ENCODE measurements at places on chromosomes 16 and 17. TPM values are rescaled to one million over a fixed set of nuclear protein-coding genes. Genes with fewer than 3 reads are reported as not detected.

Gene CD7
- not detected for total RNA-seq

DNA sequence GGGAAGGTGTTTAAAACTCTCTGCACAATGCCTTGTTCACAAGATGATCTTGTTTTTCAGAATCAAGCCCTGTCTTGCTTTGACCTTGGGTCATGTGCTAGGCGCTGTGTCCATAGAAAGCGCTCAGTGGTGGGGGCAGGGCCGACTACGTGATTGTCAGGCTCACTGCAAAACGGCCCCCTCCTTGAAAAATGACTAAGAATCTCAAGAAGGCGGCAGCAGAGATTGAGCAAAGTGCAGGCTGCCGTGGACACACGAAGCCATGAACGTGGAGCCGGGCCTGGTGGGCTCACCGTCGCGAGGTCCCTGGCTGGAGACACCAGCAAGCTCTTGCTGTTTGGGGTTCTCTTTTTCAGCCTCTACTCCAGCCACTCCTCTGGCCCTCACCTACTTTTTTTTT lies 10.2 kb downstream of the ATP2C2 start:
- no peak for DNase-seq
- H3K36me3 ChIP-seq: no peaks in the 10 kb centered on the region
- H3K27ac ChIP-seq: no peak overlapping the region
- peaks cover 39% of the 10 kb centered on the region for H3K27me3 ChIP-seq
- H3K4me3 ChIP-seq: no peak overlapping the region

GRCh38 chr17:34409352-34409751 lies 46.3 kb upstream of the CCL1 start:
- no peak overlapping the region for H3K4me3 ChIP-seq
- no peak overlapping the region for H3K27ac ChIP-seq
- H3K4me1 ChIP-seq: no peaks in the 10 kb centered on the region

DNA sequence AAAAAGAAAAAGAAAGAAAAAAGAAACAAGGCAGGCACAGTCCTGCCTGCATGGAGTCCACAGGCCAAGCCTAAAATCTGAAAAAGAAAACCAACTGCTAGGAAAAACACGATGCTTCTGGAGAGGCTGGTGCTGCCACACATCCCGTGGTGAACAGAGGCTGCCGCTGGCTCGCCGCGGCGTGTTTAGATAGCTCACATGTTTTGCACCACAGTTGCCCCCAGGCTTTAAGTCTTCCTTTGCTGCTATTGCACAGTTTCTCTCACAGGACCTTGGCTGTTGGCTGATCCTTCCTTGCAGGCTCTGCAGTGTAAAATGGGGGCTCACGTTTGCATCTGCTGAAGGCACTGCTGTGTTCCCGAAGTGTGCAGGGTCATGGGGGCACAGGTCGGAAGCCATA lies 8.6 kb downstream of the SLC6A4 start:
- no peaks in the 10 kb centered on the region for H3K4me1 ChIP-seq
- DNase-seq: no peak
- no peaks in the 10 kb centered on the region for H3K36me3 ChIP-seq
- 0 out of 2 replicates have a peak, but pooled peaks cover 4% of the 10 kb centered on the region for H3K27me3 ChIP-seq
- H3K4me3 ChIP-seq: no peak overlapping the region

Gene CLUH
- total RNA-seq: 26.1 TPM

- H3K27ac ChIP-seq: no peak overlapping the region
- no peak for DNase-seq
- H3K27me3 ChIP-seq: no peaks in the 10 kb centered on the region
- H3K4me3 ChIP-seq: no peak overlapping the region
These were observed 178.5 kb upstream of the IRX3 start for GRCh38 chr16:54465063-54465462.

GRCh38 chr17:18004884-18005305 lies 32.2 kb downstream of the DRC3 start:
- no peak overlapping the region for H3K4me3 ChIP-seq
- H3K36me3 ChIP-seq: no peaks in the 10 kb centered on the region
- H3K27ac ChIP-seq: no peak overlapping the region
- DNase-seq: no peak

GRCh38 chr17:72604518-72604917 lies 483.7 kb downstream of the SOX9 start:
- no peak for DNase-seq
- H3K27me3 ChIP-seq: no peaks in the 10 kb centered on the region
- no peak overlapping the region for H3K27ac ChIP-seq
- no peak overlapping the region for H3K4me3 ChIP-seq
- H3K36me3 ChIP-seq: no peaks in the 10 kb centered on the region

Gene CDIPT
- 161 TPM for total RNA-seq

Gene CMTM2
- total RNA-seq: not detected

DNA sequence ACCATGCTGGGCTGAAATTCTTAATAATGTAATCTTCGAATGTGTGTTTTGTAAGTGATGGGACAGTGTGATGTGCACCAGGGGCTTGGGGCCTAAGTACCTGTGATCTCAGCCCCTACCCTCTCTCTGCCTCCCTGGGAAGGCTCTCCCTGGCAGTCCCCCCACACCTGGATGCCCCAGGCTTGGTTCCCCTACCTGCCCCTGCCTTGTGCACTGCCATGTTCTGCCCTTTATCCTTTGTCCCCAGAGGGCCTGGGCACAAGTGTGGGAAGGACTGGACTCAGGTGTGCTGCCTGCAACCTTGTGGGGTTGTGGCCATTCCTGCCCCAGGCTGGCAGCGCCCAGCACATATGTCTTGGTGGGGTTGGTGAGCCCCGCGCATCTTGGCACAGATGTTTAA lies 55.4 kb upstream of the CREBBP start:
- H3K27me3 ChIP-seq: no peaks in the 10 kb centered on the region
- no peak overlapping the region for H3K4me3 ChIP-seq
- H3K27ac ChIP-seq: no peak overlapping the region
- H3K4me1 ChIP-seq: peaks cover 6% of the 10 kb centered on the region

Gene TIMP2
- total RNA-seq: 620 TPM

Gene KCNH4
- not detected for total RNA-seq

Gene CCDC200
- total RNA-seq: not detected

Gene HSF5
- not detected for total RNA-seq

Gene NEK8
- total RNA-seq: 13.5 TPM

Gene NME3
- 57.7 TPM for total RNA-seq

Gene MEOX1
- not detected for total RNA-seq

DNA sequence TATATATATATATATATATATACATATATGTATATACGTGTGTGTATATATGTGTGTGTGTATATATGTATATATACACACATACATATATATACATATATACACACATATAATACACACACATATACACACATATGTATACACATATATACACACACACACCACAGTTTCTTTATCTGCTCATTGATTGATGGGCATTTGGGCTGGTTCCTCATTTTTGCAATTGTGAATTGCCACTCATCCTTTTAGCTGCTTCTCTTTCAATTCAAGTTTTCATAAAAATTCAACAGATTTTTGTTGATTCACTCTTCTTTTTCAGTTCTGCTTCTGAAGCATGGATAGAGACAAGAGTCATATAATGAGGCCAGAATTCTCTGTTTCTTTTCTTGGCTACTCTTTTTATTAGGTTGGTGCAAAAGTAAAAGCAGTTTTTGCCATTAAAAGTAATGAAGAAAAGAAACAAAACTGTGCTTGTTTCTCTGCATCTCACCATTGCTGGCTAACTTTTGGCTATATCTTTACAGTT lies 44.5 kb downstream of the SLFN5 start:
- peaks cover 13% of the 10 kb centered on the region for H3K4me1 ChIP-seq
- H3K27me3 ChIP-seq: no peaks in the 10 kb centered on the region
- H3K4me3 ChIP-seq: no peak overlapping the region
- H3K36me3 ChIP-seq: no peaks in the 10 kb centered on the region
- no peak for DNase-seq

GRCh38 chr16:77113835-77114234 lies 77.2 kb upstream of the MON1B start:
- H3K27ac ChIP-seq: no peak overlapping the region
- no peaks in the 10 kb centered on the region for H3K36me3 ChIP-seq
- H3K4me1 ChIP-seq: no peaks in the 10 kb centered on the region

- H3K36me3 ChIP-seq: no peaks in the 10 kb centered on the region
- peaks cover 13% of the 10 kb centered on the region for H3K27me3 ChIP-seq
- no peak for DNase-seq
- no peak overlapping the region for H3K4me3 ChIP-seq
- no peaks in the 10 kb centered on the region for H3K4me1 ChIP-seq
- no peak overlapping the region for H3K27ac ChIP-seq
These were observed 28.4 kb upstream of the GNG13 start for GRCh38 chr16:828891-829290.

DNA sequence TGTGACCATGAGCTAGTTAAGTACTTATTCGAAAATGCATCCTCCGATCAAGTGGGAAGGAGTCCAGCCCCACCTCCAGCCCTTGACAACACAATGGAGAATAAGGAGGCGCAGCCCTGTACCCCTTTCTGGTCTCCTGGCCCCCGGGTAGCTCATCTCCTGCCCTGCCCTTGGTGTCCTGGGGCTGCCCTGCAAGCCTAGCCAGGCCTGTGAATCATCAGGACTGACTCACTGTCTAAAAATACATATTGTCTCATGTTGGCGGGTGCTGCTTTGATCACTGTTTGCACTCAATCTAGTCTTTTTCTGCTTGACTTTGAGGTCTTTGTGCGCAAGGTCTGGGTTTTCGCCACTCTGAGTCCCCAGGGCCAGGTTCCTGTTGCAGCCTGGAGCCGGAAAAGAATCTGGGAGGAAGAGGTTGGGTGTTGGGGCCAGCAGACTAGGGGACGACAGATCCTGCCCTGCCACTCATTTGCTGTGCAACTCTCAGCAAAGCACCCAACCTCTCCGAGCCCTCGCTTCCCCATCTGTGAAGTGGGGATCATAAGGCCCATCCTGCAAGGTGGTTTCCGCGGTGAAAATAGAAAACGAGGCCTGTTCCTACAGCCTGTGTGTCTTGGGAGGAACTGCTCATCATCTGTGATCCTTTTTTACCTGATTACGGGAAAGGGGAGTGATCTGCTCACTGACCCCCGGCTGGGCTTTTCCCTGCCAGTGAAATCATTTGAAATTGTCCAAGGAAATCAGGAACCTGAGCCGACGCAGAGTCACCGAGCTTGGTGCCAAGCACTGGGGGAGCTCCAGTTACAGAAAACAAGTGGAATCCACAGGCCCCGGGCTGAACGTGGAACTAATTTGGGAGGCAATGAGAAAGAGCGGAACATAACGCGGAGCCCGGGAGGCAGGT lies 230.4 kb downstream of the PARN start:
- H3K27me3 ChIP-seq: no peaks in the 10 kb centered on the region
- H3K4me3 ChIP-seq: peak overlapping the region; percentile 11
- H3K27ac ChIP-seq: peak overlapping the region; percentile 73

GRCh38 chr17:44171931-44172455 lies 1.5 kb downstream of the ASB16 start:
- no peak for DNase-seq
- no peaks in the 10 kb centered on the region for H3K27me3 ChIP-seq
- H3K4me1 ChIP-seq: no peaks in the 10 kb centered on the region
- no peak overlapping the region for H3K4me3 ChIP-seq
- no peak overlapping the region for H3K27ac ChIP-seq
- H3K36me3 ChIP-seq: peaks cover 4% of the 10 kb centered on the region

DNA sequence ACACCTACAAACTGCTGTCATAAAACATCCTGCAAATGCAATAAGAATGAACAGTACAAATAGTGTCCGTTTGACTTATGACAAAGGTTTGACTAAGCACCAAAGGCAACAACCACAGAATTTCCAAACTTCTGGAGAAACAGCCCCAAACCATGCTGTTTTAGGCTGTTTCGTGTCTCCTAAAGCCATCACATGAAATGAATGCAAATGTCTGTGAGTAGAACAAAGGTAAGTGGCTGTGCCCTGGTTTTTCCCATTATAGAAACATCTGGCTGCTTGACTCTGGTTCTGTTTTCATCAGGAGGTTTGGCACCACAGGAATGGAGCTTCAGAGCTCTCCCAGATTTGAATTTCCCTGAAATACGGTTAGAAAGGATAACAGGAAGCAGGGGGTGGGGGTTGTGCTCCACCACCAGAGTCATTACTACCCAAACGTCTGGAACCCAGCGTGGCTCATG lies 4.6 kb upstream of the EMP2 start:
- peak overlapping the region; percentile 36 for H3K4me3 ChIP-seq
- peaks cover 28% of the 10 kb centered on the region for H3K4me1 ChIP-seq
- H3K27ac ChIP-seq: peak overlapping the region; percentile 61
- DNase-seq: peak; percentile 83
- H3K27me3 ChIP-seq: no peaks in the 10 kb centered on the region

Gene SLFN12L
- total RNA-seq: 0.11 TPM

DNA sequence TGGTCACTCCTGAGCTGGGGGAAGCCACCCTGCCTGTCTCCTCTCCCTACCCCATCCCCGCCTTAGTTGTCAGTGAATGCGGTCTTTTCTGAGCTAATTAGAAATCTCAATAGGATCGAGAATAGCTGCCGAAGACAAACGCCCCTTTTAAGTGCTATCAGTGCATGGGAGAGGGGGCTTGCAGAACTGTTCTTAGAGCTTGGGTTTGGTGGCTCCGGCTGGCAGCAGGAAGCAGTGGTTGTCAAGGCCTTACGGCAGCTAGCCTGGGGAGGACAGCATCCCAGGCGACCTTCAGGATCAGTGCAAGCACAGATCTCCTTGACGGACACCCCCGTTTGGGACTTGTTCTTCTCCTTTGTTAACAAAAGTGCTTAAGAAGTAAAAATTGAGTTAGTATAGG lies 195.1 kb downstream of the CCDC182 start:
- no peak overlapping the region for H3K4me3 ChIP-seq
- no peaks in the 10 kb centered on the region for H3K27me3 ChIP-seq
- H3K27ac ChIP-seq: no peak overlapping the region
- H3K36me3 ChIP-seq: no peaks in the 10 kb centered on the region

Gene SP6
- total RNA-seq: not detected

Data from GM23248 (cell line).